Left forelimb (tissue), 1 donor: ENCODE measurements at places on chromosomes 5 and 9.
A peak's percentile ranks its signal among the peaks of the same experiment; 100 is the strongest.

DNA sequence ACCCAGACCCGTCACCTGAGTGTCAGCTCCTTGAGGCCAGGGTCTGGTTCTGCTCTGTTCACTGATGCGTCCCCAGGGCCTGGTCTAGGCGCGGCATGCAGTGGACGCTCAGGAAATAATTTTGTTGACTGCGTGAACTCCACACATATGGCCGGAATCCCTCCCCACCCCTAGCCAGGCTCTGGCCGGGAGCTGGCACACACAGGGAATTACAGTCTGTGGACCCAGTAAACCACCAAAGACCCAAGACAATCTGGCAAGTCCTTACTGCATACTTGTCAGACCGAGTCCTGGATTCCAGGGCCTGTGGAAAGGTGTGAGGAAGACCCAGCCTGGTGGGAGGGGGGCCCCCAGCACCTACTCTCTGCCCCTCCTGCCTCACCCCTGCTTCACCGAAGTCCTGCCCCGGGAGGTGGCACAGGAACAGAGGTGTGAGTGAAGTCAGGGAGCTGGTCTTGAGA, 113.0 kb upstream of the IER5L start:
- DNase-seq: peak; percentile 59

DNA sequence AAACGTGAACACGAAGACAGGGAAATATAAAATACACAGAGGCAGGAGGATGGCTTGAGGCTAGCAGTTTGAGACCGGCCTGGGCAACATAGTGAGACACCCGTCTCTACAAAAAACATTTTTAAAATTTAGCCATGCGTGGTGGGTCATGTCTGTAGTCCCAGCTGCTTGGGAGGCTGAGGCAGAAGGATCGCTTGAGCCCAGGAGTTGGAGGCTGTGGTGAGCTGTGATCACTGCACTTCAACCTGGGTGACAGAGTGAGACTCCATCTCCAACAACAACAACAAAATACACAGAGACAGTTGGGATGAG, 55.1 kb downstream of the SUSD1 start:
- DNase-seq: no peak

DNA sequence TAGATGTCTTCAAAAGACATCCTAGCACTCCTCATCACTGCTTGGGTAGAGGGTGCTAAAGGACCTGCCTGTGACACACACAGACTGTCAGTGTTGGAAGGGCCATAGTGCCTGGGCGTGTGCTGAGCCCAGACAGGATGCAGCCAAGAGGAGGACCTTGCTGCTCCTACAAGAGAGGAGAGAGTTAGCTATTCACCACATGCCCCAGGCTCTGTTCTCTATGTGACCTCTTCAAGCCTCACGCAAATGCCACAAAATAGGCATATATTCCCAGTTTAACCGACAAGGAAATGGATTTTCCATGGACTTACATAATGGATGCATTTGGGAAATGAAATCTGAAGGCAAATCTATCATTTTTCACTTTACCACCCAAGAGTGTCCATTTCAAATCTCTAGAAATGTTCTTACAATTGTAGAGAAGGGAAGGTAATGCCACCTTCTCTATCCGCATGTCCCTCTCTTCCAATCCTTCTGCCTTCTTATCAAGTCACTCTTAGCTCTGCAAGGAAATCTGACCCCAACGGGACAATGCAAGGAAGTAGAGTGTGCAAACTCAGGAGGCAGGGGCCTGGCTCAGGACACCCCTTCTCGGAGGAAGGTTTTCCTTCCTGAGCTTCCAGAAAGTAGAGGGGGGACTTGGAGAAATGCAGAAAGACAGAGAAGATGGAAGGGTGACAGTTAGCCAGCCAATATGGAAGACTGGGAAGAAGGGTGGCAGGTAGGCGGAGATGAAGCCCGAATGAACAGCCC, 49.5 kb downstream of the TRIM32 start:
- DNase-seq: no peak

GRCh38 chr9:134519375-134520070, 122.1 kb upstream of the COL5A1 start:
- peak; percentile 59 for DNase-seq

GRCh38 chr9:11749396-11749795, 943.8 kb upstream of the TYRP1 start:
- no peak for DNase-seq

- no peak for DNase-seq
Measured at GRCh38 chr5:109961751-109962150, 272.0 kb downstream of the MAN2A1 start.

DNA sequence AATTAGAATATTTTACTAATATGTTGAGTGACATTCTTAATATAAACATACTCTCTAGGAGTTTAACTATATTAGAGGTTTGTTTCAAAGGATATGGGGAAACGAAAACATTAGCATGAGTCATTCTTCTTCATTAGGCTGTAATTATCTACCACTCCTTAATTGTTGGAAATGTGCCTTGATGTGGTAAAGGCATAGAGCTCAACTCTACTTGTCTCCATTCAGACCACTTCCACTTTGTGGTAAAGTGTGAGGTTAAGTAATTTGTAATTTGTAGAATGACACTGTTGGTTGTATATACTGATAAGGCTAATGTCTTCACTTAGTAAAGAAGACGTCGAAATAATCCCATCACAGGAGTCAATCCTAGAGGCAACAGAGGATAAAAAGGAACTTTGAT, 58.1 kb downstream of the HAPLN1 start:
- no peak for DNase-seq

- no peak for DNase-seq
Measured at GRCh38 chr5:54285686-54286085, 24.7 kb downstream of the ARL15 start.

- no peak for DNase-seq
Measured at GRCh38 chr5:175893466-175893865, 22.1 kb downstream of the CPLX2 start.

GRCh38 chr5:10289353-10289752, 18.3 kb downstream of the CMBL start:
- no peak for DNase-seq

- DNase-seq: no peak
Measured at GRCh38 chr9:137683262-137683864, 64.6 kb downstream of the EHMT1 start.

DNA sequence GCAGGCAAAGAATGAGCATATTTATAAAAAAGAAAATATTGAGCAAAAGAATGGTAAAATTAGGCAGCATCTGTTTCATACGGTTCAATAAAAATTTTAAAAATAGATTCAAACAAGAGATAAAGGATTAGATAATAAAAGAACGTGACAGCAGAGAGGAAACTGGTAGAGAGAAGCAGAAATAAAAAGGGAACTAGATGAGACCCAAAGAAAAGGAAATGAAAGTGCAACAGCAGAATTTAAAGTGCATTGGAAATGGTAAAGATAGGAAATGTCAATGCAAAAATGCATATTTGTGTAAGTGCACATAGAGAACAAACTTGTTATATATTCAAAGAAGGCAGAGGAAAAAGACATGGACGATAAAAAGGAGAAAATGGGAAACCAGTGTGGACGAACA, 70.2 kb downstream of the SUSD1 start:
- no peak for DNase-seq

GRCh38 chr9:133837627-133838597, 99.8 kb upstream of the SARDH start:
- DNase-seq: no peak

DNA sequence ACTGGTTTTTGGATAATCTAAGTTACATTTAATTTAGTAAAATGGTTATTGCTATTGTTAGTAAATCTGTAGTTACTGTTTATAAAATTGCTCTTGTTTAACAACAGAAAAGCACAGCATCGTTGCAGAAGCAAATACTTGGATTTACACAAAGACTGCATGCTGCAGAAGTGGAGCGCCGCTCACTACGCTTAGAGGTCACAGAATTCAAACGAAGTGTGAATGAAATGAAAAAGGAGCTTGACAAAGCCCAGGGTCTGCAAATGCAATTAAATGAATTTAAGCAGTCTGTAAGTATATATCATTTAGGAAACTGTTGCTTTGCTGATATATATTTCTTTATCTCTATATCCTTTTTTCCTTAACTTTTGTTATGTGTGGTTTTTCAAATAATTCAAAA, 226.0 kb downstream of the CCDC171 start:
- DNase-seq: no peak

GRCh38 chr9:98798254-98798653, 1.9 kb upstream of the ANKS6 start:
- DNase-seq: no peak

DNA sequence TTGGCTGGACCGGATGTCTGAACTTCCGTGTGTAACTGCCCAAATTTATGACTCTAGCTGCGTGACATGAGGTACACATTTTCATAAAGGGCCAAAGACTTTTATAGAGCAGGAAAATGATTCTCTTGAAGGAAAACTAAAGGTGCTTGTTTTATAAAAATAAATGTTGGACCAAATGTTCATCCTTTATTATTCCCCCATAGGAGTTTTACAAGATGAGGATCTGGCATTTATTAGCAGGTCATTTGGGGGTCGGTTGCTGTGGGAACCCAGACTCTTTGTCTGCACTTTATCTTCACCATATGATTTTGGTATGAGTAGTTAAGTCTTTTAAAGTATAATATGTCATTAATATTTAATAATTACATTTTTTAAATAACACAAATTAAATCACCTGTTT, 571.2 kb downstream of the EFNA5 start:
- DNase-seq: no peak

- no peak for DNase-seq
Measured at GRCh38 chr5:146024034-146024433, 81.3 kb downstream of the PLAC8L1 start.

DNA sequence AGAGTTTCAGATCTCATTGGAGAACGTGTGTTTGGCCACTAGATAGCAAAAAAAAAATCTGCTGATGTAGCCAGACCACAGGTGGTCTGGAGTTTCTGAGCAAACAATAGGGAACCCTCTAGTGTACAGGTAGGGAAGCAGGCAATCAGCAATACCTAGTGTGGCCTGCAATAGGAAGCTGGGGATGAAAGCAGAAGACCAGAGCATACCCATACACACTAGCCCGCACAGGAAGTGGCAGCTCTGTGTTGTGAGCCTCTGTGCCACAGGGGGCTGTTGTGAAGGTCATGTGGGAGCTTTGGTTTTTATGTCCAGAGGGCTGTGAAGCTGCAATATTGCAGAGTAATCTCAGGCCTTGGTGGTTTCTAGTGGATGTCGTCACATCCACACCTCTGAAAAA, 81.2 kb downstream of the MTAP start:
- no peak for DNase-seq

DNA sequence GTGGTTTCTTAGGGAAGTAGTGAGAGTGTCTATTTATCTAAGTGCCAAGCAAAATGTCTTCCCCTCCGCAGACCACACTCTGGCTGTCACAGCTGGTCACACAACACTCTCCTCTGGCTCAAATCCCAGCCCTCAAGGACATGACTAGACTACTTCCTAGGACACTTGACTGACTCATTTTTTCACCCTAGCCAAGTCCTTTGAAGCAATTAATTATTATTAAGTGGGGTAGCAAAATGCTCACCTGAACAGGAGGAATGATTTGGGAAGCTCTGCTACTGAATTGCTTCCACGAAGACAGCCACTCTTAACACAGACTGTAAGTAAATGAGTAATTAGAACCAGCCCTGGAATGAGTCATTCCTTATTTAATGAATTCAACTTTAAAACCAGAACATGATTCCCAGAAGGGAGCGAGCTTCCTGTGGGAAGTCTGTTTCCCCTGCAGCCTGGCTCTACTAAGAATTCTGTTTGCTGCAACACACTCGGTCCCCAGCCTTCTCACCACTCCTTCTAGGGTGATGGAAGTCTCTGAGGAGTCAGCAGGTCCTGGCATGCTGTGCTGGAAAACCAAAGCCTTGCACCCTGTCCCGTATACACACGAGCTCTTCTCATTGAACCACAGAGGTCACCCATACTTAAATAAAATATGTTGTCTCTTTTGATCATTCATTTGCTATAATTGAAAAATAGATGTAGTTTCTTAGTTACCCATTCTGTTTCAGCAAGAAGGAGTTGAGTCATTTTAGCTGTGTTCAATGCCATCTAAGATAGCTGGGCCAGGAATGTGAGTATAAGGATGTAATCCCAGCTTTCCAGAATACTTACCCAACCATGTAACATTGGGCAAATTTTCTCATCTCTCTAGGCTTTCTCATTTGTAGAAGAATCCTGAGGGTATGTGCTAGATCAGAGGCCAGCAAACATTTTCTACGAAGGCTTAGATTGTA, 218.6 kb upstream of the RASEF start:
- DNase-seq: no peak

DNA sequence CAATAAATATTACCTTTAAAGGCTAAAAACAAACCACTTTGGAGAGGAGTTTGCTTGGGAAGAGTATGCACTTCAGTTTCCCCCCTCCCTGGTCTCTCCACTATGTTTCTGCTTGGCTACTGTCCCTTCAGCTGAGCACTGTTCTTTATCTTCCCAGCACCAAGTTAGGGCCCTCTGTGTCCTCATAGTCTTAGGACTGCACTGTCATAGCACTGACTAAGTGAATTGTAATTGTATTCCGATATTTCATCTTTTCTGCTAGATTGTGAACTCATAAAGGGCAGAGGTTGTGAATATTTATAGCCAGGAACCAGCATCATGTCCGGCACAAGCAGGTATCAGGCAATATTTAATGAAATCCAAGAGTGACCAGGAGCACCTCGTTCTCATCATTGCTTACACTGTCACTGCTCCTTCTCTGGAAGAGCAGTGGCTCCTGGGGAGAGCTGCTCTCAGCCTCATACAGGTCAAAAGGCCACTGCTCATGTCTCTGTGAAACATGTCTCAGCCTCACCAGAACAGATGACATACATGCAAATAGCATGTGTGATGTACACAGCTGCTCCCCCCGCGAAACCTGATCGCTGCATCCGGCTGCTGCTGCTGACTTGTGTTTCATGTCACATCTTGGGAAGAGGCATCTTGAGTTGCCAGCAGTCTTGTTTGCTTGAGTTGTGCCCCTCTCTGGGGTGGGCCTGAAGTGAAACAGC, 279.7 kb upstream of the MSX2 start:
- no peak for DNase-seq

- no peak for DNase-seq
Measured at GRCh38 chr5:41347569-41347968, 134.2 kb upstream of the C6 start.

GRCh38 chr9:128182893-128183588, 8.3 kb downstream of the CIZ1 start:
- no peak for DNase-seq

GRCh38 chr5:56631719-56632118, 183.6 kb upstream of the MAP3K1 start:
- DNase-seq: no peak

GRCh38 chr9:129549139-129549538, 71.8 kb downstream of the C9orf50 start:
- DNase-seq: no peak

DNA sequence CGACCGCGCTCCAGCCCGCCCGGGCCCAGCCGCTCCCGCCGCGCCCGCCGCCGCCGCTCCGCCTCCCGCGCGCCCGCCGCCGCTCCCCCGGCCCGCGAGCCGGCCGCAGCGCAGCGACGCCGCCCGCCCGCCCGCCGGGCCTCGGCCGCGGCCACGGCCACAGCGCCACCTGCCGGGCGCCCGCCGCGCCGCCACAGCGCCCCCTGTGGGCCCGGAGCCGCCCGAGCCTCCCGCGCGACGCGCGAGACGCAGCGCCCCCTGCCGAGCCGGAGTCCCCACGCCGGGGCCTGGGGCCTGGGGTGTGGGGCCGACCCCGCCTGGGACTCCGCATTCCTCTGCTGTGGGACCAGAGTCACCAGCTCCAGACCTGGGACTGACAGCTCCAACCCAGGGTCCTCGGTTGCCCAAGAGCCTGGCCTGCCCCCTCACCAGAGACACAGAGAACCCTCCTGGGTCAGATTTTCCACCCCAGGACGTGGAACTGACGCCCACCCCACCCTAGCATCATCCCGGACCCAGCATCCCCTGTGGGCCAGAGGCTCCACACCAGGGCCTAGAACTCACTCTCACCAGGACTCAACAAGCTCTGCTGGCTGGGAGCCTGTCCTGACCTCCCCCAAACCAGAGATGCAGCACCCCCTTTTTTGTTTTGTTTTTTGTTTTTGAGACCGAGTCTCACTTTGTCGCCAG, at the start of gene RAPGEF1:
Gene RAPGEF1 (minus strand): TSS at position 118 of the 690 bp plus-strand sequence. CDS start 246 bp downstream, outside the sequence.
- DNase-seq: peak; percentile 79
